GM04503 (cell line): ENCODE measurements at places on chromosomes 11 and 22.

DNA sequence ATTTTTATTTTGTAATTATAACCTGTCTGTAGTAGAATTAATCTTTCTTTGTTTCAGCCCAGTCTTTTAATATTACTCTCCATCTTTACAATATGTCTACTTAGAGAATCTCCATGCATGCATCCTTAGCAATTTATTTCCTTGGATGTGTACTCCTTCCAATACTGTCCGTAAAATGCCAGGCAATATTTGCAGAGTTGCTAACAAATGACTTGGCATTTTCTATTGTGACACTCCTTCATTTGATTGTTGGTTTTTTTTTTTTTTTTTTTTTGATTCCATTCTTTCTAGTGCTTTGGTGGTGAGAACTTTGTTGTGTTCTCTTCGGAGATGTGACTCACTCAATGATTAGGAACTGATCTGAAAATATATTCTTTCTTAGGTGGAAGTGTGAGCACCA is 220.3 kb downstream of the CNTN5 start:
- no peak for DNase-seq

DNA sequence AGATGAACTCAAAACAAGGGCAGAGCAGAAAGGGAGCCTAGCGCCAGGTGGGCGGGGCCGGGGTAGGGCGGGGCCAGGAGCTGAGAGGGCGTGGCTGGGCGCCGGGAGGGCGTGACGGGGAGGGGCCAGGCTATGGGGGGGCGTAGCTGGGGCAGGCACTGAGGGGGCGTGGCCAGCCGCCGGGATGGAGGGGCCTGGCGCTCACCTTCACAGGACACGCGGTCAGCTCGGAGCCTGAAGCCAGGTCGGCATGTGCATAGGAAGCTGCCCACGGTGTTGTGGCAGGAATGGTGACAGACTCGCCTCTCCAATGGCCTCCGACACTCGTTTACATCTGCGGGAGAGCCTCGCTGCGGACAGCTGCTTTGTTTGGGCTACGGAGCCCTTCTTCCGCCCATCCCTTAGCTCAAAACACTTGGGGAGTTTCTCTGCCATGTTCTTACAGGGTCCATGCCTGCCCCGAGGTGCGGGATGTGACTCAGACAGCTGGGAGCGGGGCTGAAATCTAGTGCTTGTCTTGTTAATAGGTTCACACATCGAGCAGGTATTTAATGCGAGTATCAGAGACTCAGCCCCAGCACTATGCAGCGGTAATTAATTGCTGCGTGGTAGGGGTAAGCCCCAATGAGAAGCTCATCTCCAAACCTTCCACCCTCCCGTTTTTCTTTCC is 13.4 kb downstream of the VWCE start:
- no peak for DNase-seq

DNA sequence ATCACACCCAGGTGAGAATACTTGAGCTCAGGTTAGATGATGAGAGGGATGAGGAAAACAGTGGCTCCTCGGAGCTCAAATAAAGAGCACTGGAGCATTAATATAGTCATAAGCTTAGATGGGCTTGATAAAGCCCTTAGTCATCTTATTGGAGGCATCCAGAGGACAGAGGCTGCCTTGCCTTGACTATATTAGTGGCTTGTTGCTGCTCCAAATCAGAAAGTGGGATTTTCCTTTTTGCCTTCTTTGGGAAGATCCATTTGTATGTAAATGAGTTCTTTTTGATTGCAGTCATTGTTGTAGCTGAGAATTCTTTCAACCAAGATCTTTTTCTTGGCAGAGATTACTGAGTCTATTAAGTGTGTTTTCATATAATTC is 18.9 kb downstream of the ADM start:
- no peak for DNase-seq

DNA sequence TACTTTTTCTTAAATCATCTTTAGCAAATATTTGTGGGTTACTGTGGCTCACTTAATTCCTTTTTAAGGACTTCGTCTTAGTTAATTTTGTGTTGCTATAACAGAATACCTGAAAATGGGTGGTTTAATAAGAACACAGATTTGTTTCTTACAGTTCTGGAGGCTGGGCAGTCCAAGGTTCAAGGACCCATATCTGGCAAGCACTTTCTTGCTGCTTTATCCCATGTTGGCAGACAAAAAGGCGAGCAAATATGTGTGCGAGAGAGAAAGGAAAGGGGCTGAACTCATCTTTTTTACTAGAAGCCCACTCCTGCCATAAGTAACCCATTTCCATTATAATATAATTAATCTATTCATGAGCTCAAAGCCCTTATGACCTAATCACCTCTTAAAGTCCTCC is 246.2 kb downstream of the GRM5 start:
- DNase-seq = no peak

DNA sequence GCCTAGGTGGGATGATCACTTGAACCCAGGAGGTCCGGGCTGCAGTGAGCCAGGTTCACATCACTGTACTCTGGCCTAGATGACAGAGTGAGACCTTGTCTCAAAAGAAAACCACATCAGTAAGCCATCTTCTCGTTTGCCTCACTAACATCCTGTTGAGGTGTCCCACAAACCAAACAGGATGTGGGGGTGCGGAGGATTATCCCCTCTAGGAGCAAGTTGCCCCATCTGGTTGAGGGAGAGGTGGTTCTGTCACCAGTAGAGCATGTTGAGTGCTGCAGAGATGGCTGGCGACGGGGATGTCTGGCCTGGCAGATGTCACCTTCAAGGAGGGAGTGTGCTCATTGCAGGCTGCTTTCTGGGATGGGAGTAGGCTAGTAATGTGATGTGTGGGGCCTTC is 72.4 kb downstream of the ZNRF3 start:
- DNase-seq = no peak
